Kidney tubule cell (primary cell): ENCODE measurements at places on chromosomes 3 and 15.

GRCh38 chr15:89848970-89849292, 34.3 kb upstream of the ANPEP start:
- no peak for DNase-seq

GRCh38 chr3:138051947-138052802, 42.2 kb downstream of the CLDN18 start:
- peak; percentile 52 for DNase-seq

- DNase-seq, result no peak
Observed at GRCh38 chr3:125957674-125958510, 11.1 kb upstream of the ROPN1B start.

GRCh38 chr15:101051291-101052030, 132.3 kb downstream of the LRRK1 start:
- no peak for DNase-seq

DNA sequence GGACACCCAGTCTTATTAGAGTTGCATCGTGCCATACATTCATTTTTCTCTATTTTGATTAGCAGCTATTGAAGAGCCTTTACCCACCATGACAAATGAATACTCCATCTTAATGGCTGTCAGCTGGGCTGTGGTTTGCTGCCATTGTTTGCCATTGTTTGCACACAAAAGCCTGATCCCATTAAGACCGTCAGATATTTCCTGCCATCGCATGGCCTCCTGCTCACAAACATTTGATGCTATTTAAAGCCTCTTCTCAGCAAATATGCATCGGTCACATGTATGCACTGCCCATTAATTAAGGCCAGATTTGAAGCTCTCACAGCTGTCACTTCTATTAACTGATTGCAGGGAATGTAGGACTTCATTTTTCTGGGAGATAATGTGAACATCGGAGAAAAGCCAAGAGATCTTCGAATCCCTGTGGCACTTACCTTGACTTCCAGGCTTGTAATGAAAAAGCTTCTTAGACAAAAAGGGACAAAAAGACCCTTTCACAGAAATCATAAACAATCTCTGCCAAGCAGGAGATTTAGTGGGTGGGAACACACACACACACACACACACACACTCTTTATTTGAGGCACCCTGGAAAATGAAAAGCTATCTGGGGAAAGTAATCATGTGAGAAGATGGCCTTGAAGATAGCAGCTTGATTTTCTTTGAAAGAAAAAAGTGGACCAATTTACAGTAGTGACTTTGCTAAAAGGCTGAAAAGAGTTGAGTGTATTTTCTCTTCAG, 175.4 kb upstream of the NR2E3 start:
- DNase-seq, result no peak

GRCh38 chr3:172277151-172277652, 171.1 kb downstream of the GHSR start:
- DNase-seq, result no peak
